ENCODE measurements at places on chromosomes 12 and 14. TPM values are rescaled to one million over a fixed set of nuclear protein-coding genes. Genes with fewer than 3 reads are reported as not detected.

GRCh38 chr14:46574221-46574977 lies 77.2 kb downstream of the RPL10L start:
- no peak for DNase-seq

The FOXN4 gene
- not detected for total RNA-seq

GRCh38 chr14:56659964-56660551 lies 80.5 kb downstream of the TMEM260 start:
- DNase-seq, result no peak

DNA sequence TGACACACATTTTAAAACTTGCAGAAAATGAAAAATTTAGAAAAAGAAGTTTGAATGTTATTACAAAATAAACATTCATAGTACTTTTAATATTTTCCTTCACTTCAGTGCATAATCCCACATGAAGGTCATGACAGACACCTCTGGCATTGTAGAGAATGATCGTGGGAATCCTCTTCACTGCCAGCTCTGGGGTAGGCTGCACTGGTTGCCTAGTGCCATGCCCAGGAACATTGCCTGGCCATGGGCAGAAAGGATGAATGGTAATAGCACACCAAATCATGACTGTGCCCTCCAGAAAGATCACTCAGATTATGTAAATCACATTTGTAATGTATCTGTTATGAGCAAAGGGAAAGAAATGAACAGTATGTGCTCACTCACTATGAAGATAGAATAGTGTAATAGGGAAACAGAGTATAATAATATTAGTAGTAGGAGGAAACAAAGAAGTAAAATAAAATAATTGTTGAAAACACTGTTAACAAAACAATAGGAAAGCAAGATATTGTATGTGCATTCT lies 161.6 kb downstream of the PLCZ1 start:
- no peak for DNase-seq

DNA sequence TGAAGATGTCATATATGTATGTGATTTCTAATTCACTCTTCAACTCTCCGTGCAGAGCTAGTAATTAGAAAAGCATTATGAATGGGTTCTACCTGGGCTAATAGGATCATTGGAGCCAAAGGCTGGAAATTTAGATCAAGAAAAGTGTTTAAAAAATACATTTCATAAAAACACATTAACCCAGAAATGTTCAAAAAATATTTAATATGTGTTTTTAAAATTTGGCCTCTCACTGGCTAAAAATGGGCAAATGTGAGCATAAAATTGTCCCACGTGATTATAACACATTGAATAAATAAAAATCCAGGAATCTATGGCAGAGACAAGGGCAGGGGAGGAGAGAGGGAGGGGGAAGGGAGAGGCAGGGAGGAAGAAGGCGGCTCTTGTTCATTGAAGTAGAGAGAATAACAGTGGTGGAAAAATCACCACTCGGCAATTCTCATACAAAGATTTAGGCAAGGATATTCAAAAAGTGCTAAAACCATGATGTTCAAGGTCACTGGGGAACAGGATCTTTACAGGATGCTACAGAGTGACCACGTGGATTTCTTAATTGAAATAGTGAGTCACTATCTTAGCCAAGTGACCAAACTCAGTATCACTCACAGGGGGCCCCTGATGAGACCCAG lies 38.8 kb downstream of the FBXO21 start:
- no peak for DNase-seq

The BIN2 gene
- 8.8 TPM for total RNA-seq

DNA sequence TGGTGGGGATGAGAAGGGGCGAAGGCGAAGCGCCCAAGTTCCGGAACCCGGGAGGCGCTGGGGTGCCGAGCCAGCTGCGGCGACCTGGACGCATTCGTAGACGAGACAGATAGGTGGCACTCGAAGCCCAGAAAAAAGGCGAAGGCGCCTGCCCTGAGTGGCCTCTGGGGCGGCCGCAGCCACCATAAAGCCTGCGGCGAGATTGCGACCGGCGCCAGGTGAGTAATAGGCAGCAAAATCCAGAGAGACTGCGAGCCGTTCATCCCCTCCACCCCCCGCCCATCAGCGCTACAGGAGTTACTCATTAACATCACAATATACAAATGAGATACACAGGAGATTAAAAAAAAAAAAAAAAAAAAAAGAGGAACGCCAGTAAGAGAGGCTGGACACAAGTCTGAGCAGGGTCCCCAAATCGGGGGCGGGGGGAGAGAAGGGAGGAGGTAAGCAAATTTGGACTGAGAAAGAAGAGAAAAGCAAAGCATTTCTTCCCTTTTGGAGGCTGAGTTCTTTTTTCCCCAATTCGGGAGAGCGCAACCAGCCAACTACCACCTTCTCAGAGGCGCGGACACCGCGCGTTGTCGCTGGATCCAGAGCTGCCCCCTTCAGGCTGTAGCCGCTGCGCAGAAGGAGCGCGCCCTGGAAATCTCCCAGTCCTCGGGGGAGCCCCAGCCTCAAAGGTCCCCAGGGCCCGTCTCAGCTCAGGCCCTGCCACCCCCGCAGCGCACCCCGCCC lies 15.7 kb downstream of the TBX3 start:
- DNase-seq, result peak; percentile 88

DNA sequence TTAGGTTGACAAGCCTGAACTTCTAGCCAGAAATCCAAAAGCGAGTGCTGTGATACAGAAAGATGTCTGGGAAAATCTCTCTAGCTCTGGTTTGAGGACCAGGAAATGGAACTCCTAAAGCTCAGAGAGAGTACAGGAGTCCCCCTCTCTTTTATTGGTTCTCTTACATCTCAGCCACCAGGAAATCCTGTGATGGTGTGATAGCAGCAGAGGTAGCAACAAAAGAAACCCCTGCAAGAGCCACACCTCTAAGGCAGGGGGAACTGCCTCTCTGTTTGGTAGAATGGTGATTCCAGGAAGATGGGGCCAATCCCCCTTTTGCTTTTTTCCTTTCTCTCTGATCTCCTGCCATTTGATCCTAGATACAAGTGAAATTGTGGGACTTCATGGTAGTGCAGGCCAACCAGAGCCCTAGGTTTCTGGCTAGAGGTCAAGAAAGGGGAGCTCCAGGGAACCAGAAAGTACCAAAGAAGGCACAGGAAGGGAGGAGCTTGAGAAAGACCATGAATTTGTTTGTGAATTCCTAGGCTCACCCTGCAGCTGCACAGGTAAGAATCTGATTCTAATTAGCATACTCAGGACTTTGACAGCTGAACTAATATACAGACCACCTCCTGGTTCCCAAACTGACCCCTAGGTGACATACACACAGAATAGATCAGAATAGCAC lies 88.5 kb downstream of the PAPLN start:
- no peak for DNase-seq

- peak; percentile 87 for DNase-seq
Measured at GRCh38 chr14:105093038-105093430, 27.8 kb upstream of the GPR132 start.

DNA sequence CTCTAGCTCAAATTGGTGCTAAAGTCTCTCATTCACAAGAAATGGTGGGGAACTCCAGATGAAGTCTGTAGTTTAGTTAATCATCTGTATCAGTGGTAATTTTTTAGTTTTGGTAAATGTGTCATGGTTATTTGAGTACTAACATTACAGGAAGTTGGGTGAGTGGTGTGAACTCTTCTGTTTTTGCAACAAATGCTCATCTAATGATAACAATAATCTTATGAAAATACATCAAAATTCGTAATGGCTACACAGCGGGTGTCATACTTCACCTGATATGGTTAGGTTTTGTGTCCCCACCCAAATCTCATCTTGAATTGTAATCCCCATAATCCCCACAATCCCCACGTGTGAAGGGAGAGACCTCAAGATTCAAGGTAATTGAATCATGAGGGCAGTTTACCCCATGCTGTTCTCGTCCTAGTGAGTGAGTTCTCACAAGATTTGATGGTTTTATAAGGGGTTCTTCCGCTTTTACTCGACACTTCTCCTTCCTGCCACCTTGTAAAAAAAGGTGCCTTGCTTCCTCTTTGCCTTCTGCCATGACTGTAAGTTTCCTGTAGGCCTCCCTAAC lies 209.3 kb upstream of the FOXN3 start:
- DNase-seq, result no peak

DNA sequence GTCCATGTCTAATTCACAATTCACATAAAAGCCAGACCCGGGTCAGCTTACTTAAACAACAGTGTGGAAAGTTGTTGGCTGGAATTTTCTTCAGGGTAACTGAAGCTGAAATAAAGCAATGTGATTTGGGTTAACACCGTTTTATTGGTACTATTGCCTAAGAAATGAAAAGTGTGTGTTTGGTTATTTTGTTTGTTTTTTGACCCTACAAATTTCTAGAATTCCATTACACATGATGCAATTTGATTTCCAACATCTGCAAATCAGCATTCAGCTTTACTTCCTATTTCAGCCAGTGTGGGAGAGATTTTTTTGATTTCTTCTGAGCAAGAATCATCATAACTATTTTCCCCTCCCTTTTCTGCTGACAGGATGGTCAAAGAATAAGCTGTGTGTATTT lies 45.7 kb upstream of the CLMN start:
- no peak for DNase-seq

Data from posterior vena cava (tissue), 2 donors.